H9 (cell line): ENCODE measurements at places on chromosomes 2 and 18. TPM values are rescaled to one million over a fixed set of nuclear protein-coding genes. Genes with fewer than 3 reads are reported as not detected.

- no peak for DNase-seq
Observed at GRCh38 chr2:29070526-29070925, 3.8 kb downstream of the PCARE start.

DNA sequence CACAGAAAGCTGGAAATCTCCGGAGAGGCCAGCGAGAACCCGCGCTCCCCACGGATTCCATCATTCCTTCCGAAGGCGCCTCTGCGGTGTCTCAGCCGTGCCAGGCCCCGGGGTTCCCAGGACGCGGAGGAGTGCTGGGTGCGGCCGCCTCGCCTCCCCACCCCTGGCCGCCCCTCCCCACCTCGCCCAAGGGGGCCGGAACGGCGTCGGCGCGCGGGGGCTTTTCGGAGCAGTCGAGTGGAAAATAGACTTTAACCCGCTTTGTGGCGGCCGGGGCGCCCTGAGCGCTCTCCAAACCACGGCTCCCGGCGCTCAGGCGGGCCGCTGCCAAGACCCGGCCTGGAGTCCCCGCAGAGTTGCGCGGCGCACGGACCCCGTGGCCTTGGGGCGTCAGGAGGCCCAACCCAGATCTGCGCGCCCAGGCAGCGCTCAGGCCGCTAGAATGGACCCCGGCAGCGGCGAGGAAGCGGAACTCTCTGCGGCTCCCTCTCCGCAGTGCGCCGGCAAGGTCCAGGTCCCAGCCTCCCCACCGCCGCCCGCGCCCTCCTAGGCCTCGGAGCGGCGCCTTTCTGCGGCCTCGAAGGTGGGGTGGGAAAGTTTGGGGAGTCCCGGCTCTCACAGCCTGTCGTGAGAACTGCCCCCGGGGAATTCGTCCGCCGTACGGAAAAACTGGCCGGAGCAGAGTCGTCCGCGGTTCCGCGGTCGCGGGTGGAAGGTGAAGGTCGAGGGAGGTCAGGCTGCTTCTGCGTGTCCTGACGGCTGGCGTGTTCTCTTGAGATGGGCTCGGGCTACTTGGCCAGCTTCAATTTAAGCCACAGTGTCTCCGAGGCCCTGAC, 1.2 kb upstream of the EMX1 start:
- peak; percentile 83 for DNase-seq

GRCh38 chr2:236637686-236638569, 68.3 kb downstream of the ACKR3 start:
- DNase-seq = no peak

- no peak for DNase-seq
Observed at GRCh38 chr18:62258616-62259015, 66.5 kb upstream of the TNFRSF11A start.

HTR2B gene
- total RNA-seq = not detected in 2 replicates

GPR155 gene
- 0.35 TPM in 2 replicates for total RNA-seq

- no peak for DNase-seq
Observed at GRCh38 chr2:196101325-196101991, 32.8 kb upstream of the DNAH7 start.

DSC1 gene
- total RNA-seq = not detected in 2 replicates

DNA sequence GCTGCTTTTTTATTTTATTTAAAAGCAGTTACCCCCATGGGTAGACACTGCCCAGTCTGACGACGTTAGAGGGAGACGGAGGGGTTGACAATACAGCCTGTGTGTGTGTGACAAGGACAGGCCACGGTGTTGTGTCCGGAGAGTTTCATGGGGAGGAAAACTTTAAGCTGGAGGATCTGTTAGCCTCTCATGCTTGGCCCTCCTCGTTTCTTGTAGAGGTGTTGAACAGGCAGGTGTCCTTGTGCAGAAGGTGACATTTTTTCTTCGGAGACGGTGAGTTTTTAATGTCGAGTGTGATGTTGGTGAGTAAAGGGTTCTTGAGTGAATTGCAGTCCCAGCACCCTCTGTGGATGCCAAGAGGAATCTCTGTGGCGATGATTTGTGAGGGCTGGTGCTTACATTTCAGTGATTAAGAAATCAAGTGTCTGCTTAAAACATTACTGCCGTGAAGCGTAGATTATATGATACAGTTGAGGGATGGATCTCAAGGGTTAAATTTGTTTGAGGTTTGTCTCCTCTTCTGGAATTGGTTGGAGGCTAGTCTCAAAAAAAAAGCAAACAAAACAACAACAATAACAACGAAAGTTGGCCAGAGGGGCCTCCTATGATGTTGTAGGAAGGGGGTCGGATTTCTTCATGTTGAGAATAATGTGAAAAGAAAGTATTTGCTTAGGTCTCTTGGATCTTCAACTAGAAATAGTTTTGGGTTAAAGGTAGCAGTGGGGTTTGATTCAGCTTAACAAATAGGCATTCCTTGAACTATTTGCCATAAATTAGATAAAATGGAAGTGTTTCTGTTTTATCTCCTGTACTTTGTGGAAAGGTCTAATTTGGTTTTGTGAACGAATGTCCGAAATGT, 1.6 kb downstream of the NCOA1 start:
- DNase-seq = no peak

DNA sequence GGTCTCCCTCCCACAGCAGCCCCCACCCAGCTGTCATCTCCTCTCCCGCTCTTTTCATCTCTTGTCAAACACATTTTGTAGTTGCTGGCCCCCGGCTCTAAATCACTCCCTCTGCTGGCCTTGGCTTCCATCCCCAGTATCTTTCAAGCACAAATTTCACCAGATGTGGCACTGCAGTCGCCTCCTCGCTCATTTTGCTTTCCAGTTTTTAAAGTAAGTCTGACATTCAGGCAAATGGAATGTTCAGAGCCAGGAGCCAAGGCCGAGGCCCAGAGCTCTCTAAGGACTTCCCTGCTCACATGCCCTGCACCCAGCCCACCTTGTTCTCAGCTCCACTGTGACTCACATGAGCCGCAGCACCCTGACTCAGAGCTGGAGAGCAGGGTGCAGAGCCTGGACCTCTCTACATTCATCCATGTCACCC, 158.4 kb downstream of the GALNT14 start:
- DNase-seq = no peak

EHD3 gene
- 8.3 TPM in 2 replicates for total RNA-seq

DNA sequence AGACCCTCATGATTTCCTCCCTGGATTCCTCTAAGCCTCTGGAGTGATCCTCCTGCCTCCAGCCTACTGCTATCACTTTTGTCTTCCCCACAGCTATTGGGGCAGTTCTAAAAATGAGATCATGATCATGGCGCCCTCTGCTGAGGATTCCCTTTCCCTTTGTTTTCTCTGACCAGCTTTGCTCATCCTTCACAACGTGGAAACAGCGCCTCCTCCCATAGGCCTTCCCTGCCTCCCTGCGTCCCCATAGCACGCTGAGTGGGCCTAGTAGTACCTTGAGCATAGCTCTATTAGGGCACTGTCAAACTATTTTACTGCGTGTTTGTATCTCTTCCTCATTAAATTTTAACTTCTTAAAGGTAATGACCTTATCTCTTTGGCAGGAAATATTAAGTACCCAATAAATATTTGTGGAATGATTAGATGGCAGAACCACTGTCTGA, 207.0 kb upstream of the FANCL start:
- DNase-seq = peak; percentile 92

GRCh38 chr2:216807857-216808272, 52.0 kb downstream of the TNP1 start:
- no peak for DNase-seq

GRCh38 chr18:35808796-35809195, 163.7 kb upstream of the RMP24 start:
- DNase-seq = no peak

DNA sequence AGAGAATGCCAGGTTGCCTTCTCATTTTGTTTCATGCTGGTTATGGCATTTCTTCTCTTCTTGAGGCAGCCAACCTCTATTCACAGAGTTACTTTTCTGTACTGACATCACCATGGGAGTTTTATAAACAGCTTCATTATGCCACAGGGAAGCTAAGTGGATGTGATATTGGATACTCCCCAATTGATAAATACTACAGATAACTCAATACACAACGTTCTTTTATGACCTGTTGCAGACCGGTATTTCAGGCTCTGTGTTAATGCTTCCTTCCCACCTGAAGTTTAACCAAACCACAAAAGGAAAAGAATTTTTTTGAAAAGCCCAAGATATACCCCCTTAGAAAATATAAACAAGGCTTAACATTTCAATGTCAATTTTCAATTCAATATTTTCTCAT, 258.3 kb upstream of the SOX11 start:
- DNase-seq = no peak

DNA sequence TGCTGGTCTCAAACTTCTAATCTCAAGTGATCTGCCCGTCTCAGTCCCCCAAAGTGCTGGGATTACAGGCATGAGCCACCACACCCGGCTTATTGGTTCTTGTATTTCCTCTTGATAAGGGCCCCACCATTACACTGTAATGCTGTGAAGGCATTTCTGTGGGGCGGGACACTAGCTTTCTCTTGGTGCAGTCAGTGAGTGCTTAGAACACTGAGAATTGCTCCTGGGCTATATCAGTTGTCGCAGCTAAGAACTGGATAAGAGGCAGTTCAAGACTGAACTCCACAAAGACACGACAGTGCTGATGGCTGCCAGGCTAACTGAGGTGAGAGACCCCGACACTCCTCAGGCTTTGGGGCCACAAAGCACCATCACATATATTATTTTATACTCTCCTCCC, 2.1 kb downstream of the KHK start:
- DNase-seq = no peak

DNA sequence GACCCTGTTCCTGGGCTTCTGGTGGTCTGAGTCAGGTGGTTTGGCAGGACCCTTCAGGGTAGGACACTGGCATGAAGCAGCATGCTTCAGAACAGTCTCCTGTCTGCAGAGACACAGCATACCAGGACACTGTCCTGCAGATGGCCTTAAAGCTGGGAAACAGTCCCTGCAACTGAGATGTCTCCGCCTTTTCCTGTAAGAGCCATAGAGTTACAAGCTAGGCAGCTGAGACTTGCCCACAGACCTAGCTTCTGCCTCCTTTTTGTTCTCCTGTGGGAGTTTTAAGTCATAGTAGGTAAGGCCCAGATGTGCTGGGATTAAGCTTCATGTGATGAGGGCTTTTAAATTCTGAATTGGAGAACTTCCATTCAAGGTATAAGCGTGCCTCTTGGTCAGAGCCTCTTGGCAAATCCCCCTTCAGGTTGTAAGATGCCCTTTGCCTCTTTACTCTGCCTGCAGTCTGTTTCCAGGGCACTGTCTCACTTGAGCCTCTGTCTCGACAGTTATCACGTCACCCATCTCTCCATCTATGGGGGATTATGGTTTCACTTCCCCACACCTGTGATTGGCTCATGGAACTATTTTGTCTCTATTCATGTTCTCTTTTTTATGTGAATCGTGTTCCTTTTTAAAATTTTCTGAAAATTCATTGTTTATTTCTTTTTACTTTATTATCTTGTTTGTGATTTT, 51.8 kb downstream of the COA5 start:
- no peak for DNase-seq

DNA sequence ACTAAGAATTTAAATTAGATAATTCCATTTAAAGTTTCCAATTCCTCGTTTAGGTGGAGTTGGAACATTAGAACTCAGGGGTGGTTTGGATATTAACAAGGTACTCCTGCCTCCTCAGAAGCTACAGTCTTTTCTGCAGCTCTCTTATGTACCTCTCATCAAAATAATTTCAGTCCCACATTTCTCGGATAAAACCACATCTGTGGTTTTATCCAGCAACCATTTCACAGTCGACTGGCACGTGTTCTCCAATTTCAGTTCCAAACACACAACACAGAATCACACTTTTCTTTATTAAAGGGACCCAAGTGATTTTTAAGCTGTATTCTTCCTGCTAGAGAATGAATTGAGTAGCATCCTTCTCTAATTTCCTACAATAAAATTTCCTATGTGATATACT, 22.7 kb upstream of the NFU1 start:
- DNase-seq = no peak

DNA sequence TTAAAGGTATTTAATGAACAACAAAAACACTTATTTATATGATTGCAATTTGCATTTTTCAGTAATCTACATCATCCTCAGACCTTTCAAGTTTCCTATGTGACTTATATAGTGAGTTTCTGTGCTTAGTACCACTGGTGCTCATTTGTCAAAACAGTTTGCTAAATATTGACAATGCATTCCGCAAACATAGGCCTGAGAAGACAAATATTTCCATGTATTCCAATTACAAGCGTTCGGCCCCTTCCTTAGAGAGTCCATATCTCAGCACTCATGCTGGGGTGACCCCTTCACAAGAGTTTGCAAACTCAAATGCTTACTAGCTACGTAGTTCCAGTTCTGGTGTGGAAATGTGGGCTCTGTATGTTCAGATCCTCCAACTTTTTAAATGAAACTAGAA, 56.1 kb downstream of the SRD5A2 start:
- no peak for DNase-seq

DNA sequence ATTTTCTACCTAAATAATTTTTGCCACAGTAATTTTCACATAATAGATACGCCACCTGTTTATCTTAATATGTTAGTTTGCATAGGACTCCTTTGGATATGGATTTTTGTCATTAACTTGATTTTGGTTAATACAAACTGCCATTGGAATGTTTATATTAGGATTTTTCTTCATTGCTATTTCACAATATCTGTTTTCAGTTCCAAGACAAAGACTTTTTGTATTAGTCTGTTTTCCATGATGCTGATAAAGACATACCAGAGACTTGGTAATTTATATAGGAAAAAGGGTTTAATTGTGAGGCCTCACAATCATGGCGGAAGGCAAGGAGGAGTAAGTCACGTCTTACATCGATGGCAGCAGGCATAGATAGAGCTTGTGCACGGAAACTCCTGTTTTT, 503.1 kb upstream of the TMEFF2 start:
- DNase-seq = no peak

OSBPL1A gene
- total RNA-seq = 32.0 and 33.9 TPM in 2 replicates

TWIST2 gene
- total RNA-seq = 0.22 and 0.33 TPM in 2 replicates

DNA sequence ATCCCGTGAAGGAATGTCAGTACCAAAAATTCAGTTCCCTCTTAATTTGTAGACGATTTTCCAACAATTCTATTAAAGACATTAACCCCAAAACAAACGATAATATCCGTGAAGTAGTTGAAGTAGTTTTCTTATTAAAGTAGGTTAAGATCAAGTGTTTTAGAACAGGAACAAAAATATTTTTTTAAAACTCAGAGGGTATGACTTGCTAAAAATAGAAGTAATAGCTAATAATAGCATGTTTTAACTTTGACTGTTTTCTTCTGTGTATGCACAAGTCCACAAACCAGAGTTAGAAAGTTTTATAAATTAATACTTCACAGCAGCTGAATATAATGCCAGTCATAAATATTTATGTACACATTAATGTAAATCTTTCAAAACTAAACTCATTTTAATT, 2.4 kb downstream of the DNAJC10 start:
- no peak for DNase-seq
